ENCODE measurements at places on chromosomes 5 and 9.

DNA sequence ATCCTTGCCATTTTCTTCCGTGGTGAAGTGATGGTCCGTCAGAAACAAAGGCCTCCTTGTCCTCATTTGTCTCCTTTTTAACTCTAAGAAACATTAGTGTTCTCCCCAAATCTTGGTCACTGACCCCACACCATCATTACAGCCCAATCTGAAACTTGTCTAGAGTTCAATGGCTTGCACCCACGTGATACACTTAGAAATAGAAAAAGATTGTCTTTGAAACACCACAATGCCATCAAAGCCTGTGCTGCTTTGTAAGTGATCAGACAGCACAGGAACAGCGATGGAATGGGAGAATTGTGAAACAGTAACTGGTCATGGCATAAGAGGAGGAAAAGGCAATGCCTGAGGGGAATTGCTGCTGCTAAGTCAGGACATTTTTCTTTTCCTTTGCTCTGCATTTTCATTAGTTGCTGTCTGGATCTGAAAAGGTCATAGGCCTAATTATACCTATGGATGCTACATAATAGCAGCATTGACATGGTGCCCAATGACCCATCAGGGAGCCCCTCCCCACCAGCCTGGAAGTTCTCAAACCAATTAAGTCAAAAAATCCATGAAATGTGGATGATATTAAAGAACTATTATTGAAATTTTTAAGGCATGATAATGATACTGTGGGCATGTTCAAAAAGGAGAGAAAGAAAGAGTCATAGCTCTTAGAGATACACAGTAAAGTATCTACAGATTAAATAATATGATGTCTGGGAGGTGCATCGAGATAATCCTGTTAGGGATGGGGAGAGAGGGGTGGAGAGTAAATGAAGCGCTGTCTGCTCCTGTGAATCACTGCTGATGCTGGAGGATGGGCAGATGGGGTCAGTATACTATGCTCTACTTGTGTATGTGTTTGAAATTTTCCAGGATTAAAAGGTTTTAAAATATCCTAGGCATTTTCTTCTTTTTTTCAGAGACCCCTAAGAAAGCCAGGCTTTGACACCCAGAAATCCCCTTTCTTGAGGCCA, 83.6 kb downstream of the ENC1 start:
- DNase-seq: no peak

- no peak for DNase-seq
Measured at GRCh38 chr5:140169410-140169809, 5.6 kb upstream of the CYSTM1 start.

- no peak for DNase-seq
Measured at GRCh38 chr5:26843677-26844076, 194.7 kb downstream of the CDH9 start.

GRCh38 chr5:60232036-60232795, 338.7 kb upstream of the PDE4D start:
- no peak for DNase-seq

GRCh38 chr5:9388941-9389674, 156.8 kb downstream of the SEMA5A start:
- no peak for DNase-seq
